ENCODE measurements at places on chromosomes 7 and 10.

- no peak for DNase-seq
These were observed 45.4 kb upstream of the C7orf33 start for GRCh38 chr7:148545172-148545571.

DNA sequence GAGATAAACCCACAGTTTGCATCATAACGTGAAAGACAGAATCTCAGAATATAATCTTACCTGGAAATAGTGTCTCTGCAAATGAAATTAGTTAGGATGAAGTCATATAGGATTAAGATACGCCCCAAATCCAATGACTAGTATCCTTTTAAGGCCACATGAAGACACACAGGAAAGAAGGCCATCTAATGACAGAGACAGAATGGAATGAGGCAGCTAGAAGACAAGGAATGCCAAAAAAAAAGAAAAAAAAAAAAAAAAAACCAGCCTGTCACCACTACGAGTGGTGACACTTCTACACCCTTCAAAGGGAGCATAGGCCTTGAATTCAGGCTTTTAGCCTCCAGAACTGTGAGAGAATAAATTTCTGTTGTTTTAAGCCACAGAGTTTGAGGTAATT lies 82.9 kb downstream of the HYCC1 start:
- no peak for DNase-seq

- no peak for DNase-seq
These were observed 3.7 kb upstream of the STK32C start for GRCh38 chr10:132311338-132311939.

GRCh38 chr10:44470784-44471183 lies 85.9 kb upstream of the CXCL12 start:
- DNase-seq = no peak

GRCh38 chr10:77566236-77566635 lies 71.4 kb downstream of the KCNMA1 start:
- DNase-seq = no peak

GRCh38 chr10:36455526-36456133 lies 669.8 kb upstream of the ANKRD30A start:
- DNase-seq = no peak

- DNase-seq = no peak
These were observed 120.1 kb upstream of the NRP1 start for GRCh38 chr10:33454554-33454953.

DNA sequence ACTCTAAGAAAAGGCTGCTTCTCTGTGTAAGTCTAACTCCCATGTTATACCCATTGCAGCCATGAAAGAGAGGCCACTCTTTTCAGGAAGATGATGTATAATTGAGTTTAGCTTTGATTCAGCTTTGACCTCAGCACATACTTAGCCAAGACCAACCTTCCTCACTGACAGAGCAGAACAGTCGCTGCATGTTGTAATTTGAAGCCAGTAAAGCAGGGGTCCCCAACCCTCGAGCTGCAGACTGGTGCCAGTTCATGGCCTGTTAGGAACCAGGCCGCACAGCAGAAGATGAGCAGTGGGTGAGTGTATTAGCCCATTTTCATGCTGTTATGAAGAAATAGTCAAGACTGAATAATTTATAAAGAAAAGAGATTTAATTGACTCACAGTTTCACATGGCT lies 223.9 kb downstream of the GPR158 start:
- no peak for DNase-seq

- DNase-seq = no peak
These were observed 37.3 kb upstream of the CNPY1 start for GRCh38 chr7:155583636-155584035.

DNA sequence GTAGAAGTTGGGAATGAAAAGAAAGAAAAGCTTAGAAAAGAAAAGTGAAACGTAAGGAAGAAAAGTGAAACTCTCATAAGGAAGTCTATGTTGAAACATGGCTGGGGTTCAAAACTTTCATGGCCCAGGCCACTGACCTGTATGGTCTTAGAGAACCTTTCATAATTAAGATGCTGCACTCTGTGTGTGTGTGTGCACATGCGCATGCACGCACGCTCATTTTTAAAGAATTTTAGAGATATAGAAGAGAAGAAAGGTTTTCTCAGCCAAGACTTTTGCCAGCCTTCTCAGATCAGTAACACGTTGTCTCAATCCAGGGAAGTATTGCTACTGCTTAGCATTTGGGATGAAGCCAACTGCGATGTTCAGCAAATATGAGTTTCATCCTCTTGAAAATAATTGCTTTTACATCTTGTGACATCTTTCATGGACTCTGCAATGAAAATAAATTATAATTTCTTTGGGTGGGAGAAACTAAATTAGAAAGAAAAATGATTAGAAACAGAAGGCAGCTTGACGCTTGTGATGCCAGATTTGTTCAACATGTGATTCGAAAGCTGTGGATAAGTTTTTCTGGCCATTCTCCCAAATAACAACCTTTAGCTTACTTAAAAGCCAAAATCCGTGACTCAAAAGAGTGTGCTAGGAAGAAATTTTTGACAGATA lies 16.2 kb upstream of the SLC26A4 start:
- DNase-seq = no peak

- DNase-seq = no peak
These were observed 70.3 kb upstream of the HDAC9 start for GRCh38 chr7:18425227-18425626.

DNA sequence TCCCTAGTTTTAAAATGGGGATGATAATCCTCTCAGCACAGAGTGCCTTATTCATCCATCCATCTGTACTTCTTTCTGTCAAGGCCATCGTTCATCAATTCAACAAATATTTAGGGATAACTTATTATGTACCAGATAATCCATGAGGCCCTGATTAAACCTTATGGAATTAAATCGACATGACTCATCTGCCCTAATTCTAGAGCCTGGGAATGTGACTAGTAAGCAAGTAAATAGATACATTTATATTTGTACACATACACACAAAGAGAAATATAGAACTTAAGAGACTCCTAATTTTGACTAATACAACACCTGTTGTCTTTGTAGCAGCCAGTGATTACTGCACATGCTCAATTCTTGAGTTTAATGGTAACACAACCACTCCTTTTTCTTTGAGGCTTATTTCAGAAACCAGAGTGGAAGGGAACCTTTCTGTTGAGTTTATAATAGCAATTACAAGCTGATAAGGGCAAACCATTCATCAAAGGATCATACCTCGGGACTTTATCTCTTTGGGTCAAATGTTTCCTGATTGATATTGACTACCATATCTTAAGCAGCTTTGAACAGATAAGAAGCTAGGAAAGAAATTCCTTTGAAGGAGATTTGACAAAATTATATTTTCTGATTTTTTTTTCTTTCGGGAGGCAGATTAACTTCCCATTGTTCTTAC lies 122.7 kb downstream of the ARID5B start:
- DNase-seq = no peak

- peak; percentile 6 for DNase-seq
These were observed 911 bp upstream of the HNRNPH3 start for GRCh38 chr10:68330852-68331454.

GRCh38 chr7:86152926-86153325 lies 490.8 kb upstream of the GRM3 start:
- DNase-seq = no peak

GRCh38 chr7:148336411-148336810 lies 254.2 kb upstream of the C7orf33 start:
- DNase-seq = no peak

- DNase-seq = no peak
These were observed at the start of gene PLPP4 for GRCh38 chr10:120456626-120457430. Gene PLPP4, plus strand, starts transcription at chr10:120457227. Its CDS starts 79 bp downstream, at chr10:120457306.

- no peak for DNase-seq
These were observed 36.0 kb downstream of the CLEC2L start for GRCh38 chr7:139559364-139560105.

DNA sequence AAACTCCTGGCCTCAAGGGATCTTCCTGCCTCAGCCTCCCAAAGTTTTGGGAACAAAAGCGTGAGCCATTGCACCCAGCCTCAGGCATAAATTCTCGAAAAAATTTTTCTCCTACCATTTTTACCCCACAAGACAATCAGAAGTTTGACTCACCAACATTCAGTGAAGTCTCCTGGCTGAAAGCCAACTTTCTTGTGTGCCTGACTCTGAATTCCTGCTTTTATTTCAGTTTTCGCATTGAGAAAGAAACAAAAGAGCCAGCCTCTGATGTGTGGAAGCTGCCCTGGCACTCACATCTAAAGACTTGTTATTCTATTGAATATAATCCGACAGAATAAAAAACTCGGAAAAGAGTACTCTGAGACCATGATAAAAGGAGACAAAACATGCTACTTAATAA lies 402.9 kb downstream of the MAGI2 start:
- DNase-seq = no peak

GRCh38 chr10:76356557-76356956 lies 925.1 kb downstream of the LRMDA start:
- DNase-seq = no peak

DNA sequence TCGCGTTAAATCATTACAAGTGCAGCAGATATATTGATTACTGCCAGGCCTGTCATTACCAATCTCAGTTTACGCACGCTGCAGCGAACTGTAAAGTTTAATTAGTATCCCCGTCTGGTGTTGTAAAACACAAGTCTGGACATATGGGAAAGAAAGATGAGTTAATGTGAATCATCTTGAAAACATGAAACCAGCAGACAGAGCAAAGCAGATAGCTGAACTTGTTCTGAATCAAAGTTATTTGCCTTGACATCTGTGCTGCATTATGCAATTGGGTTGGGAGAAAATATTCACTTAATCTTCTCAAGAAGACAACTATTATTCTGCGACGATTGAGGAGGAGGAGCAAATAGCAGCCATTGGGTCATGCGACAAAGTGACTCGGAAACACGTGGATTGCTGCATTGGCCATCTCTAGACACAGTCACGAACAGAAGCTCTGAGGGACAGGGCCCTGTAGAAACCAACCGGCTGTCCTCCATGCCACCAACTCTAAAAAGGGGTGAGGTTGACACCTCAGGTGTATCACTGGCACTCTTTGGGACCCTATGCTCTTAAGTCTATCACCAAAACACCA lies 156.3 kb upstream of the C7orf33 start:
- DNase-seq = no peak

- DNase-seq = no peak
These were observed 64.5 kb downstream of the DNMBP start for GRCh38 chr10:99945263-99945662.

DNA sequence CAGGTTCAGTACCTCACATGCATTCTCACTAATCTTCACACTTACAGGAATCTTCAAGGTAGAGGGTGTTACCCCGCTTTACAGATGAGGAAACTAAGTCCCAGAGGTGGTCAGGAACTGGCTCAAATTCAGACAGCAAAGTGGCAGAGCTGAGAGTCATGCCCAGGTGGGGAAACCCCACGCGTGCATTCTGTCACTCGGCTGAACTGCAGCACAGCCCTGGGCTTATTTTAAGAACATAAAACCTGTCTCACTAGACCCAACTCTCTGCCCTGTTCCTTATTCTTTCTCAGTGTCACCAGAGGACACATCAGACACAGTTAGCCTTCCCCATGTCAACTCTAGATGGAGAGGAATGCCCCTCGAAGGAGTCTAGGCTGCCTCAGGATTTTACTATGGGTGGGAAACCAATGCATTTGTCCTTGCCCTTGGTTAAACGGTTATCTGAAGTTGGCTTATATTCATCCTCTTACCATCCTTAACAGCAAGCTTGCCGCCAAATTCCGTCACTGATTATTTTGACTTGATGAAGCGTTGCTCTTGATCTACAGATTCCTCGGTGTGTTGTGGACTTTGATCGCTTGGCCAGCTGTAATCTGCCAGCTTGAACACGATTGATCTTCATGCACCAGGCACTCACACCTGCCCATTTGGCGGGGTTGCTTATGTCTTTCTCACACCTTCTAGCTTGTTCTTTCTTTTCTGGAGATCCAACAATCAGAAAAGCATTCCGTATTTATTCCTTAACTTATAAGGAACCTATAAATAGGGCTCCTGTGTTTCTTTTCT lies 627.9 kb downstream of the SDK1 start:
- DNase-seq = no peak

DNA sequence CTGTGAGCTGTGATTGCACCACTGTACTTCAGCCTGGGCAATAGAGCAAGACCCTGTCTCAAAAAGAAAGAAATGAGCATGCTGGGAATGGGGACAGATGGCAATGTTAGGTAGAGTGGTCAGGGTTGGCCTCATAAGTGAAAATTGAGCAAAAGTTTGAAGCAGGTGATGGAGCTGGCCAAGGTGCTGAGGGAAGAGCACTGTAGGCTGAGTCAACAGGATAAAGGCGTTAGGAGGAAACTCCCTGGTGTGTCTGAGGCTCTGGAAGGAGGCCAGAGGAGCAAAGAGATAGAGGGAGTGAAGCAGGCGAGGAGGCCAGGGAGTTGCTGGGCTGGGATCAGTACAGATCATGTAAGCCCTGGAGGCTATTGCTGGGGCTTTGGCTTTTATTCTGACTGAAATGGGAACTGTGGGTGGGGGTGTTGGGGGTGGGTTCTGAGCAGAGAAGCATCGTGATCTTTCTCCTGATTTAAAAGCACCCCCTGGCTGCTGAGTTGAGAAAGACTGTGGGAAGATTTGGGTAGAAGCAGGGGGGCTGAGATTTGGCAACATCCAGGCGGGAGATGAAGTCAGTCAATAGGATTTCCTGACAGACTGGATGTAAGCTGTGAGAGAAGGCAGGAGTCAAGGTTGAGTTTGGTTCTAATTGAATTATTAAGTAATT lies 52.5 kb upstream of the VKORC1L1 start:
- no peak for DNase-seq

DNA sequence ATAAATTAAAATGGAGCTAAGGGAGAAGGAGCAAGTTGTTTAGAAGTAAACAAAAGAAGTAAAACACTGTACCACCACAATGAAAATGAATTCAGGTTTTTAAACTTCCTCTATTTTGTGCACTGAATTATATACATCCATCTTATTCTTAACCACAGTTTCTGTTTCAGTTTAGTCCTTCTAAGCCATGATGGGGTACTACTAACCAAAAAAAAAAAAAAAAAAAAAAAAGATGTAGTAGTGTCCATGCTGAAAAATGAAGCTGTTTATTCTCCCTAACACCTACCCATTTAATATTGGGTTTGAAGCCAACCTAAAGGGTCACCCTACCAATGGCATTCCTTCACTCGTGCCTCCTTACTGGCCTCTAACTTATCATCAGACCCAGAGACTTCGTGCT lies 3.4 kb upstream of the BMPR1A start:
- no peak for DNase-seq

DNA sequence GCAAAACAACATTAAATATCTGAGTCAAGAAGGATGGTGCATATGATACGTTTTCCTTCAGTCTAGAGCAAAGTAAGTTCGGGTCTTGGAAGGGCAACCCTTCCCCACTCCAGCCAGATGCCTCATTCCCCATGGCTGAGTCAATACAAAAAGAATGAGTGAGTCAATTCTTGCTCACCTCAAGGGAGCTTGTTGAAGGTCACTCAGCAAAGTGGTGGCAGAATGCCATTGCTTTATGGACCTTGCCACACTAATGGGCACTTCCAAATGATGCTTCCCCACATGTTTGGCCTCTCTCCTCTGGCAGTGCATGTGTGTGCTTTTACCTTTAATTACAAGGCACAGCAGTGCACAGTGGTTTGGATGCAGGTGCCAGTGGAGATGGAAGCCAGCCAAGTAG lies 296.5 kb downstream of the SORCS3 start:
- no peak for DNase-seq

GRCh38 chr7:28536259-28536658 lies 123.9 kb downstream of the CREB5 start:
- DNase-seq = no peak
